Left colon (tissue), 2 donors: ENCODE measurements at places on chromosomes 3 and 15.

DNA sequence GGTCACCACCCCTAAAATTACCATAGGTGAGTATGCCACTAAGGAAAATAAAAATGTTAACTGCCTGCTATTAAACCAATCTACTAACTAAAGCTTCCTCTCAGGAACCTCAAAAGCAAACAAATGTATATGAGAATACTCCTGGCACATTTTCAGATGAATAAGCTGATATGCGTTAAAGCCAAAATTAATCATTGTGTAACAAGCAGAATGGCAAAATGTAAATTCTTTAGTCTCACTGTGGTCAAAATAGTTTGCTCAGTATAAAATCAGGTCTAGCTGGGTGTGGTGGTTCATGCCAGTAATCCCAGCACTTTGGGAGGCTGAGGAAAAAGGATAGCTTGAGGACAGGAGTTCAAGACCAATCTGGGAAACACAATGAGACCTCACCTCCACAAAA is 53.6 kb downstream of the SUMF1 start:
- DNase-seq: no peak

GRCh38 chr15:61118885-61119284 is 110.2 kb downstream of the RORA start:
- no peak for DNase-seq

GRCh38 chr3:80366808-80367548 is 599.2 kb upstream of the ROBO1 start:
- DNase-seq: no peak

DNA sequence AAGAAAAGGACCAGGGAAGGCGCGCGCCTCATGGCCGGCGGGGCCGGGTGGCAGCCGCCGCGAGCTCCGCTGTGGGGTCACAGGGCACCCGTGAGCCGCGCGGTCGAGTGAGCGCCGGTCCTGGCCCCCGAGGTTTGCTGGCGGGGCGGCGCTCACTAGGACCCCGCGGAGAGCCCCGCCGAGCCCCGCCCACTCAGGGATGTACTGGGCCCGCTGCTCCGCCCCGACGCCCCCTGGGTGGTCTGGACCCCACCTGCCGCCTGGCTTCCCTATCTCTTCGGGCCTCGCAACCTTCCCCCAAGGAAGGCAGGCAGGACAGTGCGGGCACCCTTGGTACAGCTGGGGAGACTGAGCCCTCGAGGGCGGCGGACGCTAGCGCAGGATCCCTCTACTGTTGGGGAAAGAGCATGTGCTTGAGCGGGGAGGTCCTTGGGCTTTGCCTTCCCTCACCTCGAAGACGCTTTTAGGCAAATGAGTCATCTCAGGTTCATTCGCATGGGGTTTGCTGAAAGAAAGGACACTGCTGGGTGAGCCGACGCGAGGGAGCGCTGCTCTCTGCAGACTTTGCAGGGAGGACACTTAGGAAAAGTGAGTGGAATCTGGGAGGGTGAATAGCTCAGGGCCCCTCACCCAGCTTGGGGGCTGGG is at the start of gene CHRNB4:
Gene CHRNB4, minus strand, starts transcription at position 109 of the 647 bp plus-strand sequence. Its CDS starts 77 bp downstream, at position 32.
- DNase-seq: no peak
